ENCODE measurements at places on chromosomes 1 and 21.

DNA sequence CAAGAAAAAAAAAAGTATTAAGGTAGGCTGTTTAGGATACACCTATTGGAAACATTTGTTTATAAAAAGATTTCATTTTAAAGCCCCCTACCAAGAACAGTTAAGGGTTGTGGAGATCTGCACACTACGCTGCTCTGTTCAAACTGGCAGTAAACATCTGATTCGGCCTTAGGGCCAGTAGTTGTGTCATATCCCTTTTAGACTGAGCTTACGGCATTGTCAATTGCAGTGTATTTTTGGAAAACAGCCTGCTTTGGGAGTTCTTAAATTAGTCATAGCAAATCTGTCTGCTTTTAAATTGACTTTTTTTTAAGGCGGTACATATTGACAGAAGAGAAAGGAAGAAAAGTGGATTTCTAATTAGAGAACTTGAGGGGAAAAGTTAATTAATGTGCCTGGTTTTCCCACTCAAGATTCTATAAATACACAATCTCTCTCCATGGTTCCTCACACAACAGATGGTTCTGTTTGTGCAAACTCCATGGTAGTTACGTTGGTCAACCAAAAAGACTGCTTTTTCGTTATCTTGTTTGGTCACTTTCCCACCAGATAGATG is 1.7 kb upstream of the ELK4 start:
- no peak for DNase-seq

- DNase-seq: no peak
Measured at GRCh38 chr1:72432645-72433267, 150.4 kb upstream of the NEGR1 start.

GRCh38 chr1:158017800-158018595 is 24.6 kb downstream of the KIRREL1 start:
- DNase-seq: no peak

DNA sequence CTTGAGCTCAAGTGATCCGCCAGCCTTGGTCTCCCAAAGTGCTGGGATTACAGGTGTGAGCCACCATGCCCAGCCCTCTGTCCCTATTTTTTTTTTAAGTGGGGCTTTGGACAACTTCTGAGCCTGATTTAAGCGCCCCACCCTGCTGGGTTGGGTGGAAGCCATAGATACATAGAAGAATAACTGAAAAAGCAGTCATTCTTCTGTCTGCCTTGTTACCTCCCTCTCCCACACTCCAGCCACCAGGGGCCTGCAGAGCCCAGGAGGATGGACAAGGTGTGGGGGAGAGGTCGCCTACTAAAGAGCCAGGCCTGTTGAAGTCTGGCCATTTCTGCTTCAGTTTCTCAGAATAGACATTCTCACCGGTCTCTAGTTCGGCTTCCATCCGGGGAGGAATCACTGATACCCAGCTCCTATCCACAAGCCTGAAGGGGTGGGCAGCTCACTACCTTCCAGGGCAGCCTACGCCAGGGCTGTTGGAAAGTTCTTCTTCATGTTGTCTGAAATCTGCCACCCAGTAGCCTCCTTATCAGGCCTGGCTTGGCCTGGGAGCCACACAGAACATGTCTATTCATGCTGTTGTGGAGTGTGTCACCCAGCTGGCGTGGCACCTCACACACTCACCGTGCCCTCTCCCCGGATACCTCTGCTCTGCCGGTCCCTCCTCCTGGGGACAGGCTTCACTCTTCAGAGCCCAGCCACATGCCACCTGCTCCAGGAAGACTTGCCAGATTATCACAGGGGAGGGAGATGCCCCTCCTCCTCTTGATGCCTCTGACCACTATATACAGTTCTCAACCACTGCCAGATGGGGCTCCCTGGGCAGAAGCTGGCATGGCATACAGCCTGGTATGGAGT is 27.7 kb downstream of the KNCN start:
- DNase-seq: no peak

GRCh38 chr21:40752125-40752524 is 94.8 kb downstream of the DSCAM start:
- DNase-seq: no peak

DNA sequence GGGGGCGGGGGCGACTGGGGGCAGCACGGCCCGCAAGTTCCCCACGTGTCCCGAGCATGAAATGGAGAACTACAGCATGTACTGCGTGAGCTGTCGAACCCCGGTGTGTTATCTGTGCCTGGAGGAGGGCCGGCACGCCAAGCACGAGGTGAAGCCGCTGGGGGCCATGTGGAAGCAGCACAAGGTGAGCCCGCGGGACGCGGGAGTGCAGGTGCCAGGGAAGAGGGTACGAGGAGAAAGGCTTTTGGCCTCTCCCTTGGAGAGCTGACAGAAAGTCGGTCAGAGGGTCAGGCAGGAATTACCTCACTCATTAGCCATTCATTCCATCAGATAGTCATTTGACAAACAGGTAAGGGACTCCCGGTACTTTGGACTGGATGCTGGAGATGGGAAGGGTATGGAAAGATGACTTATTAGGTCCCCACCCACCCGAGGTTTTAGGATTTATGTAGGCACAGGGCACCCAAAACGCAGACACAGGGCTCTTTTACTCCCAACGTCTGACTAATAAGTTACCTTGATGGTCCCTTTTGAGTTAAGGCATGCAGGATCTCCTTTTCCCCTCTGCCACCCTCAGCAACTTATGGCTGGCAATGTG is 2.1 kb downstream of the TRIM67 start:
- no peak for DNase-seq

DNA sequence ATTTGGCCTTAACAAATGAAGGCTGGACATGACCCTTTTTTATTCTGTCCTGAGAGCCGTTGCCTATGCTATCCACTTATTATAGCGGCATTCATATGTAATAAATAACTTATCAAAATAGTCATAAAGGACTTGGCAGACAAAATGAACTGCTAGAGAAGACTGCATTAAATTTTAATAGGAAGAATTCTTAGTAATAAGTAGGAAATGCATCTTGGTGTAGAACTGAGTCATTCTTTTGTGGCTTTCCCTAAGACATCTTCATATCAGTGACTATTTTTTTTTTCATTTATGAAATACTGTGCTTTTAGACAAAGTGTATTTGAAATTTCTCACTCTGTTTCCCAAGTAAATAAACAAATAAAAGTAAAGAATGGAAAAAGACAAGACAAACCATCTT is 45.6 kb downstream of the PBX1 start:
- DNase-seq: no peak

- DNase-seq: no peak
Measured at GRCh38 chr21:31531967-31532366, 127.5 kb upstream of the SOD1 start.

- DNase-seq: no peak
Measured at GRCh38 chr1:40582116-40582515, 50.7 kb downstream of the ZNF684 start.

GRCh38 chr1:188426561-188426960 is 1597.8 kb downstream of the PLA2G4A start:
- no peak for DNase-seq

- DNase-seq: no peak
Measured at GRCh38 chr1:16076031-16076864, 2.8 kb upstream of the FAM131C start.

GRCh38 chr1:181947441-181947840 is 114.1 kb downstream of the ZNF648 start:
- DNase-seq: no peak

DNA sequence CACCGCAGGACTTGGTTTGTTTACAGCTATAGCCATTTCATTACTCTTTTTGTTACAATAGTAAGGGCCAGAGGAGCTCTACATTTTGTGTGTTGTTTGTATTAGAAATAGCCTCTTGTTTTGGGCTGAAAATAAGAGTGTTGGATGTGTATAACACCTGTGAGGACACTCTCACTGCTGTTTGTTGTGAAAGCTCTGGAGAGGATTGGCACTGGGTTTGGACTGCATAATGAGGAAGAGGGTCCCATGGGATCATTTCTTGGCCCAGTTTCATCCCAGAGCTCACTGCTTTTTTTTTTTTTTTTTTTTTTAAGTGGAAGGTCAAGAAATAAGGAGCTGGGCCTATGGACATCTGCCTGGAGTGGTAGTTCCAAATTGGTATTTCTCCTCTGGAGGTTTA is 61.6 kb upstream of the KIAA0040 start:
- no peak for DNase-seq

DNA sequence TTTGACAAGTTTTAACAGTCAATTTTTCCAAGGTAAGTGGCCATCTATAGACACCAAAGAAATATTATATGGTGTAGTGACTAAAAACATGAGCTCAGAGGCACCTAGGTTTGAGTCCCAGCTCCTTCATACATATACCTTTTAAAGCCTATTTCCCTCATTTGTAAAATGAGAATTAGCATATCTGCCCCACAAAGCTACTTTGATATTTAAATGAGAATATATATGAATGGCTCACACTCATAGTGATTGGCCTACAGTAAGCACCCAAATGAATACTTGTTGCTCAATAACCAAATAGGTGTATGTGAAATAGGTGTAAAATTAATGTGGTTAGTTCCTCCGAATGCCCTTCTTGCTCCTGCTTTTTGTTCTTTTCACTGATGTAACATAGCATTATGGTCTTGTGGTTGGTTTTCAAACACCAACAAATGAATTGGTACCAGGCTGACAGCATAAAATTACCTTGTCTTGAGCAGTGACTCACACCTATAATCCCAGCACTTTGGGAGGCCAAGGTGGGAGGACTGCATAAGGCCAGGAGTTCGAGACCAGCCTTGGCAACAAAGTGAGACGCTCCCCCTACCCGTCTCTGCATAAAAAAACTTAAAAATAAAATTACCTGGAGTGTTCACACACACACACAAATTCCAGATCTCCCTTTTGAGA is 25.3 kb downstream of the CNIH4 start:
- no peak for DNase-seq

GRCh38 chr1:203629507-203630082 is 3.0 kb downstream of the ATP2B4 start:
- DNase-seq: peak; percentile 43

DNA sequence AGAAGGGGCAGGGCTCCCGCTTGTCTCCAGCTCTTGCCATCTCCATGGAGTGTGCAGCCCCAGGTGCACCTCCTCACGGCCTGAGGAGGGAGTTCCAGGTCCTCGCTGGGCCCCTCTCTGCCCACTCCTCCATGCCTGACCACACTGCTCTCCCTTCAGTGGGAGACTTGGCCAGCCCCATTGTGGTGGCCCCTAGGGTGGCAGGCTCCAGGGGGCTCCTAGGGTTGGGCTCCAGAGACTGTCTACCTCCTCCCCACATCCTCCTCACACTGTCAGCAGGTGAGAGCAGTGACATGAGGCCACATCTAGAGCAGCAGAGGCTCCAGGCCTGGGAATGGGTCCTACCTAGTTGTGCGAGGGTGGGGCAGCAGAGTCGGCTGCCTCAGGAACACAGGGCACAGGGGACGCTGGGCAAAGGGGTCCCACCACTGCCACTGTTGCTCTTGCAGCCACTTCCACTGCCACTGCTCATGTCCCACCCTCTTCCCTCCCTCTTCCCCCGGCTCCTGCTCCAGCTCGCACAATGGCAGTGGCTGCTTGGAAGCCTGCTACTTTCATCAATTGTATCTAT is 514.8 kb downstream of the MRPL39 start:
- no peak for DNase-seq

- no peak for DNase-seq
Measured at GRCh38 chr1:173682184-173682583, 12.5 kb upstream of the ANKRD45 start.

DNA sequence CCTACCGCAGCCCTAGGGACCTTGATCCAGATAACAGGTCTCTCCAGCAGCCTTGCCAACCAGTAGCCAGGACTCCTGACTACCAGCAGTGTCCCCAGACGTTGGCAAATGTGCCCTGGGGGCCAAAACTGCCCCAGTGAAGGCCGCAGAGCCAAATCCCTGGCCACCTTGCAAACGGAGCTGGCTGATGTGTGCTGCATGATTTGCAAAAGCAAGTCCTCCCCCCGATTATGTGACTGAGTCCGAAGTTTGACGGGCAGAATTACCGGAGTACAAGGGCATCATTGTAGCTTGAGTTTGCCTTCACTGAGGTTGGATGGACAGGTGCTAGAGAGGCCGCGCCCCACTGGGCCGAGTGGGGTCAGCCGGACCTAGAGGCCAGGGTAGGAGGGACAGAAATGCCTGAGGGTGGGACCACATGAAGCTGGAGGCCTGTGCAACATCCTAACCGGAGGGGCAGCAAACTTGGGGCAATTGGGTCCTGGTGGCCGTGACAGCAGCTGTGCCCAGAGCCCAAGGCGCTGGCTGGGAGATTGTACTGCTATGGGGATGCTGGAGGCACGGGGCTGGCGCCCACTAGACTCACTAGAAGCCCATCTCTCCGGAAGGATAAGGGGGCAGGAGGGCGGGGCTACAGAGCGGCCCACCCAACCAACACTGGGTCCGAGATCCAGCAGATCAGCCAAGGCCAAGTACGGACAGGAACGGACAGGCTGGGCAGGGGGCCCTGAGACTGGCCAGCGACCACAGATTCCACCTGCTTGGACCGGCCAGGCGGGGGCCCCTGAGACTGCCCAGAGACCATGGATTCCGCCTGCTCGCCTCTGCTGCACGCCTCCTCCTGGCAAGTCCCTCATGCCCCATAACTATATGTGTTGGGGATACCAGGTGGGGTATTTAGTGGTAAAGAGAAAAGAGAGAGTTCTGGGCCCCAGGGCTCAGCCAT is 2.8 kb downstream of the ARHGEF16 start:
- no peak for DNase-seq

- no peak for DNase-seq
Measured at GRCh38 chr1:45566722-45567121, 16.1 kb downstream of the AKR1A1 start.

- no peak for DNase-seq
Measured at GRCh38 chr1:180183426-180183825, 28.8 kb downstream of the QSOX1 start.

DNA sequence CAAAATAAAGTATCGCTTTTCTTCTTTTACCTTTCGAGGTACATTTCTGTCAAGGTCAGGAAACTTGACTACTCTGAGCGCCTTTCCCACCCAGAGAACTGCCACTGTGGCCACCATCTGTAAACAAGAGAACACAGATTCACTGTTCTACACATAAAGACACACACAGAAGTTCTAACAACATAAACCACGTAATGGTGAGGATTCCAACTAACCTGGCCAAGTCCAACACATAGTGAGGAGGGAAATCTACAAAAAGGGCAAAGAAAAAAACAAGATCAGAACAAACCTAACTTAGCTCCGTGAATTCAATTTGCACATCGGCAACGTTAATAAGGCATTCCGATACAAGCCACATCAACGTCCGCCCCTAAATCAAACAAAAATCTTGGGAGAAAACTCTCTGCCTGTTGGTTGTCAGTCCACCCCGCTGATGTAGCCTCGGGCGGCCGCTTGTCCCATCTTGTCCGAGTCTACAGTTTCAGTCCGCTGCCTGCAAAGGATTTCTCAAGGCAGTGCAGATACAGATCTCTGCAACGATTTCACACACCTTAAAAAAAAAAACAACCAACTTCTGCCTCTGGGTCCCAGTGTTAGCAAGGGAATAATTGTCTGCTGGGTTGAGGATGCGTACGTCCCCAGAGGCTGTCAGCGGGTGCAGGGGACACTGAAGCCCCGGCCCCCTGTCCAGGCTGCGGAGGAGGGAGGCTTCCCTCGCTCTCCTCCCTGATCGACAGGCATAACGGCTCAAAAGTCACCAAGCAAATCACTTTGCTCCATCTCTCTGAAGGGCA is 1.0 kb downstream of the SLC35D1 start:
- DNase-seq: no peak

- no peak for DNase-seq
Measured at GRCh38 chr1:206516728-206516990, 9.3 kb downstream of the RASSF5 start.
